ENCODE measurements at places on chromosomes 4 and X.

DNA sequence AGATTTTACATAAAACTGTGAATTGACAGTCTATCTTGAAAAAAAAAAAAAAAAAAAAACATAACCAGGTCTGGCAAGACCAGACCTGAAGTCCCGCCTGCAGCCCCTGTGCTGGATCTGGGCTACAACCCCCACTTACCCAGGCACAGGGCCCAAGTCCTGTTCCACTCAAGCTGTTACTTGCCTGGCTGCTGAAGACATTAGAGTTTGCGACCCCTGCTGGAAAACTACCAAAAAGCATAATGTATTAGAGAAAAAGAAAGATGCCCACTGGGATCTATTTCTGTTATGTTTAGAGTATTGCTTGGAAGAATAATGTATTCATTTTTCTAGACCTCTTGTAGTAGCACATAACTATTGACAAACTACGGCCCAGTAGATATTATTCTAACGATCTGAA lies 4.7 kb downstream of the HS3ST1 start:
- DNase-seq: peak; percentile 36

DNA sequence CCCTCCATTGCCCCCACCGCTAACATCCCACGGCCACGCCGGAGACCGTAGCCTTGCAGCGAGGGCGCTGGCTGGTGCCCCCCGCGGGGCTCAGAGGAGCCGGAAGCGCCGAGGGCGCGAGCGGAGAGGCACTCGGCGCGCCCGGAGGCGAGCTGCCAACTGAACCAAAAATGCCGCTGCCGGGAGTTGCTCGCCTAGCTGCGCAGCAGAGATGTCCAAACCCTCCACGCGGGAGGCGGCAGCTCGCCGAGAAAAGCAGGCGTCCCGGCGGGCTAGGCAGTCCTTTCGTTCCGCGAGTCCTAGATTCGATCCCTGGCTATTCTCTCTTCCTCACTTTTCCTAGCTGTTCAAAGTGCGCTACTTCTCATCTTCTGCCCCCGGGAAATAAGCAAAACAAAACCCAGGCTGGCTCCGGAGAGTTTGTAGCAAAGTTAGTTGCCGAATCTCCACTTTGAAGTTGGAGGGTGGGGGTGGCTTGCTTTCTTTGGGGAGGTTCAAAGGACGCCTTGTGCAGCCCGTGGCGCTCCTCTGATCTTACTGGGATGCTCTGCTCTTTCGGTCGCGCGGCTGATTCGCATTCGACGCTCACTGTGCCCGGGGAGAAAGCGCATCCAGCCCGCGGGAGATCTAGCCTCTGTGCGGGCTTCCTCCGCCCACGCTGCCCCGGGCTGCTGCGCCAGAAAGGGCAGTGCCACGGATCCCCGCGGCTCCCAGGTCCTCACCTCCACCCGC lies 723 bp downstream of the NKX6-1 start:
- DNase-seq: no peak

DNA sequence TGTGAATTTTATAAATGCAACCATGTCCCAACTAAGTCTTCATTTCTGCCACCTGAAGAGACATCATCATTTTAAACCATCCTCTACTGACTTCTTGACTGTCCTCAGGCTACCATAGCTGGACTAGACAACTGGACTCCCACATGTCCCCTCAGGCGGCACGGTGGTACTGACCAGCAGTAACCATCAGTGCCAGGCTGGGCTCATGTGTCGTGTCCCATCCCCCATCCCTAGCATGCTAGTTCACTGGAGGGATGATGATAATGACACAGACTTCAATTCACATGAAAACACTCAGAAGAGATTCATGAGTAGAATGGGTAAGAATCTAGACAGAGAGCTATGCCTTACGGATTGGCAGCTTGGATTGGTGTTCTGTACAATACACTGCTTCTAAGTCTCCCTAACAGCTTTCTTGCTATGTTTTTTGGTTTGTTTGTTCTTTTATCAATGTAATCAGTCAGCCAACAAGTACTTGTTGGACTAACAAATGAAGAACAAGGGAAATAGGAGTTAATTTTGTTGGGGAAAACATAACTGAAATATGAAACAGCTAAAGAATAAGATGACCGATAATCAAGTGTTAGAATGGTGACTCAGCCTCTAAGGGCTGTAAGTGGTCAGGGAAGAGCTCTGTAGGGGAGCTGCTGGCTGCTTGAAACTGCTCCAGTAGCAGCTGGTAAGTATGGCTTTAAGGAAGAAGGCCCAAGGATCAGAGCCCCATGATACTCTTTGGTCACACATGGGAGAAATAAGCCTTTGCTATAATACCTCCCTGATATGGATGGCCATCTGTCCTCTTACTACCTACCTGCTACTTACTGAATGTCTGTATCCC lies 10.3 kb downstream of the ZDHHC9 start:
- DNase-seq: no peak

GRCh38 chr4:176949029-176949428 lies 156.3 kb upstream of the VEGFC start:
- no peak for DNase-seq

GRCh38 chrX:19792412-19792811 lies 95.0 kb downstream of the SH3KBP1 start:
- no peak for DNase-seq

DNA sequence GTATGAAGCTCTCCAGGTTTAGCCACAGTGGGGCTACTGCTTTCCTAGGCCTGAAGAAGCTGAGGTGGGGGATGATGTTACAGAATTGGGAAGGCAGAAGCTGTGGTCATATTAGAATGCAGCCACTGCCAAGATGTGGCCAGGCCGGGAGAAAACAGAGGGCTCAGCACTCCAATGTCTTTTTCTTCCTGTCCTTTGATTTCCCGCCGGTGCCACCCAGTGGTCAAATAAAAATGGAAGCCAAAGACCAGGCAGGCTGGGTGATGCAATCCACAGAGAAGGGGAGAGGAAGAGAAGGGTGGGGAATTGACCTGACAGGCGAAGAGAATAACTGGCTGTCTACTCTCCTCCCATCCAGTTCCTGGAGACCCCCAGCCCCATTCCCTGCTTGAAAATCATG lies 94.9 kb upstream of the SHISA3 start:
- DNase-seq: peak; percentile 22

DNA sequence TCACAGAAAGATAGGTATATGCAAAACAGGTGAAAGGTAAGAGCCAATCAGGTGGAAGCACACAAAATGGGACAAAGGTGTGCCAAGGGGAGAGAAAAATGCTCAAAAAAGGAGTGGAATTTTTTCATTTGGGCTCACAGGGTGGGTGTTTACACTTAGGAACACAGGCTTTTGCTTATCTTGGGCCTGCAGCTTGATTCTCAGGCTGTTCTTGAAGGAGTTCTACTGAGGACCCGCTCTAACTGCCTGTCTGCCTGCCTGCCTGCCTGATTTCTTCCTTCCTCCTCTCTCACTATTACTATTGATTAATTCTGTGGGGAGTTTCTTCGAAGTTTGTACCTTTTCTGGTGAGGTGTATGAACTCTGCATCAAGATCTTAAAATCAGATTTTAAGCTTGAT lies 120.3 kb upstream of the CTSO start:
- DNase-seq: no peak

DNA sequence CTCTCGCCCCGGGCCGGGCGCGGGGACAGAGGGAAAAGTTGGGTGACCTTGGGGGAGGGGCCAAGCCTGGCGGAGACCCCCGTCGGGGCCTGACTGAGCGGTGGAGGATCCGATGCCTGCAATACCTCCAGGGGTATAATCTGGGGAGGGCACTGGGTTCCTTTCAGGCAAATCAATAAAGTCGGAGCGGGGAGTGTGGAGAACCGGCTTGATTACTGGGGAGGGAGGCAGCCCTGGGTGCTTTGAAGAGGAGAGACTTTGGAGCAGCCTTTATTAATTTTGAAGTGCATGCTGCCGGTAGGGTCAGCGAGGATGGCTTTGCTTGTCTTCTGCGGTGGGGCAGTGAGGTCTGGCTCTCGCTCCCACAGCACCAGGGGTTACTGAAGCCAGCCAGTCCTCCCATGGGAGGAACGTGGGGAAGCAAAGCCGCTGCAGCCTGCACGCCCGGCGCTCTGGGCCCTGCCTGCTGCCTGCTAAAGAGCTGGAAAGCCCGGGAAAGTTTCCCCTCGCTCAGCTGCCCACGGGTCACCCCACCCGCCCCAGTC lies 403 bp upstream of the LGI2 start:
- peak; percentile 25 for DNase-seq

- DNase-seq: no peak
These were observed 92.0 kb downstream of the FNIP2 start for GRCh38 chr4:158860856-158861255.

GRCh38 chr4:17285747-17286146 lies 226.1 kb downstream of the QDPR start:
- DNase-seq: no peak

GRCh38 chr4:106987311-106987710 lies 48.8 kb downstream of the DKK2 start:
- DNase-seq: no peak

GRCh38 chr4:80419946-80420345 lies 84.4 kb downstream of the CFAP299 start:
- DNase-seq: no peak

- no peak for DNase-seq
These were observed 73.9 kb downstream of the CXXC4 start for GRCh38 chr4:104420766-104421165.

DNA sequence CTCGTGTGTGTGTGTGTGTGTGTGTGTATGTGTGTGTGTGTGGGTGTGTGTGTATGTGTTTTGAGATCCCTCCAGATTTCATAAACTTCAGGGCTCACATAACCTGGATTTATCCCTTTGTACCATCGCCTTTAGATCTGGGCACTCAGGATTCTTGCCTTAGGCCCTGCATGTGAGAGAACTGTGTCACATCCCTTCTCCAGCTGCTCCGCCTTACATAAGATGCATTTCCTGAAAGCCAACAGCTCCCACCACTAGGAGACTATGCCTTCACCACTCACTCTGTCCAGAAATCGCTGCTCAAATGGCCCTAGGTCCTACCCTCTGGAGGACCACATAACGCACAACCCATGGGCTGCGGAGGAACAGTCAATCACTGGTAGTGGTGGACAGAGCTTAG lies 348.8 kb downstream of the CCSER1 start:
- DNase-seq: no peak

DNA sequence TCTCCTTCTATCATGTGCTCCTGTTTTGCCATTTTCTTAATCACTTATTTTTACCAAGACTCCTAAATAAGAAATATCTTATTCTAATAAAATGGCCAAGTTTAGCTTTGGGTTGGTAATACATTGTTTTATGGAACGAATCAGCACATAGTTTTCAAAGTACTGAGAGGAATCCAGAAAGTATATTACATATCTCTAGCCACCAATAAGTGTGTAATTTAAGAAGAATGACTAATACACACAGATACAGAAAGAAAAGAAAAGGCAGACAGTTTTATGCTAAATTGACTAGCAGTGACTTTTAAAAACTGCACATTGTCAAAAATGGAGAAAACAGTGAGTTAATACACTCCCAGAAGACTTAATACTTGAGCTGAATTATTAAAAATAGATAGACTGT lies 167.0 kb upstream of the IL15 start:
- no peak for DNase-seq

GRCh38 chrX:41558531-41558930 lies 111.4 kb downstream of the NYX start:
- no peak for DNase-seq

- no peak for DNase-seq
These were observed 17.0 kb downstream of the SNCA start for GRCh38 chr4:89820010-89820409.

GRCh38 chrX:115226929-115227328 lies 7.0 kb downstream of the LRCH2 start:
- no peak for DNase-seq

- no peak for DNase-seq
These were observed 51.0 kb downstream of the NSG1 start for GRCh38 chr4:4437798-4438470.

DNA sequence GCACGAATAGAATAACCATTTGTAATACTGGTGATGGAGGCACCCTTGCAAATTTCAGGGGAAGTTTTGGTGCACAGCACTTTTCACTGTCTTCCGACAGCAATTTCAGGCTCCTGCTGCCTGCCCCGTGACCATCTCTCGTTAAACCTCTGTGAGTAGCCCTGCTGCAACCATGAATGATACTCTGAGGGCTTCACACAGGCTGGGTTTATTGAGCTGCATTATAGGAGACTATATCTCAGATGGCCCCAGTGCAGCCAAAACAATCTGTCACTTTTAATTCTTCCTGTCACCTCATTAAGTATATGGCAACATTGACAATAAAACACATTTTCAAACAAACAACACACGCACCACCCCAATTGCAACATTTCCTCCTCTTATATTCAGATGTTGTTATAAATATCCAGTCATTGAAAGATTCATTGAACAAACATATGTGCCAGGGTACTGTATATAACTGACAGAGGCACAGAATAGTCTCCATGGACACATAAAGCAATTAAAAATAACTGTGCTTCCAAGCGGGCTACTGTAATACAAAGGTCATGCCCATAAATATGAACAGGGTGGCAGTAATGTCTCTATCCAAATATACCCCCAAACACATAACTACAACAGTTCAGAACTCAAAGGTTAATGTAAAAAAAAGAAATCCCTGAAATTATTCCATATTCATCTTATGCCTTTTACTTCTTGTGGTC lies 477.0 kb downstream of the GBA3 start:
- no peak for DNase-seq

DNA sequence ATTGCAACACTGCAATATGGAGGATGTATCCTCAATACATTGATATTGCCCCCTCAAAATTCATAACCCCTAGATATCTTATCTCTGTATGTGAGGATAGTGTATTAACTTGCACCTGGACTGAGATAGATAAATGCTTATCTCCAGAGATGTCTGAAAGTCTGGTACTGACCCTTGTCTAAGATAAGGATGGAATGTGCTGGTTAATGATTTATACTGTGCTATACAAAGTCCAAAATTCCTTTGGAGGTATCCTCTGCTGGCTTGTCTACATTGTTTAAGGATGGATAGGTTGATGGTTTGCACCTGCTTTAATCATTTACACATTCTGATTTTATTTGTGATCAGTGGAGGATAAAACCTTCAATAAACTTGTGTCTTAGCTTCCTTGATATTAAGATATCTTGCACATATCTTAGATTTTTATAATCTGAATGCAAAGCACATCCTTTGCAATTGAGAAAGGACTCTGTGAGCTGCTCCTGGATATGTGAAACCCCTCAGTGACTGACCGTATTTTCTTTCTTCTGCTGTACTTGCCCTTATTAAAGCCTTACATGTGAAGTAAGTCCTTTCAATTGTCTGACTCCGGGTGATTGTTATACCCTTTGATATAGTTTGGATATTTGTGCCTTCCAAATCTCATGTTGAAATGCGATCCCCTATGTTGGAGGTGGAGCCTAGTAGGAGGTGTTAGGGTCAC lies 430.3 kb upstream of the MAOA start:
- no peak for DNase-seq

GRCh38 chrX:51395480-51395809 lies 62.8 kb downstream of the NUDT10 start:
- DNase-seq: no peak

GRCh38 chrX:6558979-6559378 lies 24.1 kb upstream of the VCX3A start:
- DNase-seq: no peak

DNA sequence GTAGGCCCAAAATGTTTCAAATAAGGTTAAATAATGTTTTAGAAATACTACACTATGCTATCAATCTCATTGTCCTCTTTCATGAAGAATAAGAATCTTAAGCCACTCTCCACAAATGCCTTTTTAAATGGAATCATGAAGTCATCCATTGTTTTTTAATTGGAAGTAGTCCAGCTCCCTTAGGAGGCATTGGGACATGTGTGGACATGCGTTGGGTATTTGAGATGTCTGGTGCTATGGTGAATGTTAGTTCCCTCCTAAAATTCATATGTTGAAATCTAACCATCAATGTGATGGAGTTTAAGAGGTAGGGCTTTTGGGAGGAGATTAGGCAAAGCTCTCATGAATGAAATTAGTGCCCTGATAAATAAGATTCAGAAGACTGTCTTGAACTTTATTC lies 289.0 kb downstream of the C4orf33 start:
- no peak for DNase-seq

GRCh38 chrX:38225093-38225492 lies 4.4 kb upstream of the SRPX start:
- DNase-seq: no peak

Data from neural crest cell (in vitro differentiated cells).